ENCODE measurements at places on chromosomes 7 and 10. TPM values are rescaled to one million over a fixed set of nuclear protein-coding genes. Genes with fewer than 3 reads are reported as not detected.

The PROSER2 gene
- polyA plus RNA-seq: 0.65 TPM

The ASAH2B gene
- 5.0 TPM for polyA plus RNA-seq

The GTPBP4 gene
- polyA plus RNA-seq: 71.6 TPM

GRCh38 chr10:34356463-34356862 lies 458.6 kb downstream of the PARD3 start:
- DNase-seq: no peak

- DNase-seq: peak; percentile 60
These were observed 190.6 kb upstream of the AKR1E2 start for GRCh38 chr10:4635388-4635787.
